ENCODE measurements at places on chromosomes 5 and 9.

- no peak for DNase-seq
These were observed 1.5 kb upstream of the RFX3 start for GRCh38 chr9:3526997-3527940.

DNA sequence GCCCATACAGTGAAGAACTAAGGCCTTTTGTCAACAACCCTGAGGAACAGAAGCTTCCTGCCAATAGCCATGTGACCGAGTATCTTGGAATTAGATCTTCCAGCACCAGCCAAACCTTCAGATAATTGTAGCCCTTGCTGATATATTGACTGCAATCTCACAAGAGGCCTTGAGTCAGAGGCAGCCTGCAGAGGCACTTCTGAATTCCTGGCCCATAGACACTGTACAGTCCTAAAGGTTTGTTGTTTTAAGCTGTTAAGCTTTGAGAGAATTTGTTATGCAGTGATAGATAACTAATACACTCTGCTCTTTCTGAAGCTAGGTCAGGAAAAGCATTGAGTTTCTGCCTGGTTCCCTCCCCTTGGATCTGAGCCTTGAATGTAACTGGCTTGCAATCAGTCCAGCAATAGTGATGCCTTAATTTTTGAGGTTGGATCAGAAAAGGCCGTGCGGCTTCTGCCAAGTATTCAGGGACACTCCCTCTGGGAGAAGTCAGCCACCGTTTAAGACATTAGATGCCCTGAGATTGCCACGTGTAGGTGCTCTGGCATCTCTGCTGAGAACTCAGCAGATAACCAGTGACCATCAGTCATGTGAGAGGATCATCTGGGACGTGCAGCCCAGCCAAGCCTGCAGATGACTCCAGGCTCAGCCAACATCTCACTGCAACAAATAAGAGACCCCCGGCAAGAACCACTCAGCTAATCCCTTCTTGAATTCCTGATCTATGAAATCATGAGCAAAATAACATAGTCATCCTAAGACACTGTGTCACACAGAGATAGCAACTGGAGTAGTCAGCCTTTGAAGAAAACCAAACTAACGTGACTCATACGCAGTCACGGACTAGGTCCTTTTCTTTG lies 126.8 kb upstream of the STC2 start:
- peak; percentile 95 for DNase-seq

GRCh38 chr9:113632776-113633590 lies 169.5 kb downstream of the RGS3 start:
- no peak for DNase-seq

DNA sequence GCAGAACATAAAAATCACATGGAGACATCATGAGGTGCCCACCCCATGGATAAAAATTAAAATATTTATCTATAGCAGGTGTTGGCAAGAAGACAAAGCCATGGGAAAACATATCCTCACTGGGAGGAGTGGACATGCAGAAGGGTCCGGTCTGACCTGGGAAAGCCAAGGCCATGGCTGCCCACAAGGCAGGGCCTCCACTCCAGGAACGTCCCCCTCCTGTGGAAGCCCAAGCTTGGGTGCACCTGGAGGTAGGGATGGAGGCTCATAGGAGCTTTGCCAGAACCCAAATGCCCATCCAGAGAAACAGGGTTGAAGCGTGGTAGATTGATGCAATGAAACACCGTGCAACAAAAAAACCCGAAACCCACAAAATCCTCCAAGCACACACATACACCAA lies 81.4 kb upstream of the COL5A1 start:
- DNase-seq, result no peak

DNA sequence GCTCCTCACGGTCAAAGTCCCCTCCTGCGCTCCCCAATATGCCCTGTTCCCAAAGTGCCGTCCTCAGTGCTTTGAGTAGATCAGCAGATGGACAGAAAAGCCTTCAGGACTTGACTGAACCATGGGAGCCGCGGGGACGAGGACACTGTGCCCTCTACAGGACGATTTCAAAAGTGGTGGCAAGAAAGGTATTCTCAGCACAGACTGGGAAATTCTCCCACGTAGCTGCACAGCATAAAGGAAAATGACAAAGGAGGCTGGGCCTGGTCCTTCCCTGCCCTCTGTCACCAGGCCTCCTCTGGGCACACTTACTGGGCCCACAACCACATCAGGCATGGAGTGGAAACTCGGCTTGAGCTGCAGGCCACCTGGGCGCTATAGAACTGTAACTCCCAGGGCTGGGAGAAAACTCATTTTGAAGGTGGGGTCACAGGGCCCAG lies 16.7 kb upstream of the MTMR12 start:
- DNase-seq, result peak; percentile 54

- no peak for DNase-seq
These were observed 107.2 kb downstream of the TTLL11 start for GRCh38 chr9:121985792-121986494.

DNA sequence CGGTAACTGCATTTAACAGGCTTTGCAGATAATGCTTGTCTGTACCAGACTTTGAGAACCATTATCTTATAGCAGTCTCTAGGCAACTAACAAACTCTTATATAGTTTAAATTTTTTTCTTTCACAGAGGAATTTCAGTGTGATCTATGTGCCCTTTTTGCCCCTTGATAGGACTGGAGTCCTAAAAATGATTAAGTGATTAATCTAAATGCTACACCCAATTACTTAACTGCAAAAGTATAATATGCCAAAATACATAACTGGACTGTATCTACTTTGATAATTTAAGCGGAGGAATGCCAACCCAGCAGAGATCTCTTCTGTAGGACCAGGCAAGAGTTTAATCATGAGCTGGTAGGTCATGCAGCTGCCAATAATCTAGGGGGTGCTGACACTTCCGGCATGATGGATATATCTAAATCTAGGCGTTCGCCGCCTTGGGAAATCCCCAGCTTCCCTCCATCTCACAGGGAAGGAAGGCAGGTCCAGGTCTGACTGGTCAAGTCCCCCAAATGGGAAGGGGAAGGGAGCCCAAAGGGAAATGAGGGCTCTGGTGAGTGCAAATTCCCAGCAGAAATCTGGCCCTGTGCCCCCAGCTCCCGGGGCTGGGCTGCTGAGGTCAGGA lies 205.6 kb downstream of the GAPVD1 start:
- no peak for DNase-seq

DNA sequence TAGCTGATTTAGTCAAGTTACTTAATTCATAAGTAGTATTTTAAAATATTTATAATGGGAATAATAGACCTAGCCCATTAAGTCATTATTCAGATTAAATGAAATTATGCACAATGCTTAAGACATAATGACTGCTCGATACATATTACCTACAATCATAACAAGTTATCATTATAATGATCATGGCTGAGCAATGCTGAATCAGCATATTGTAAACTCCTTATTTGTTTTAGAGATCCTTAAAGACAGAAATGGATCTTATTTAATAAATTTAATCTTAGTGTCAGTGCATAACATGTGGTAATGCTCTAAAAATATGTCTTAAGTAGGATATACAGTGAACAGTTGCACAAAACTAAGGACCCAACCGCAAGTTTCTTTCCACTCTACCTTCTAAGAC lies 169.0 kb downstream of the TRPM6 start:
- DNase-seq, result no peak

- DNase-seq, result no peak
These were observed 692.4 kb upstream of the DMAC1 start for GRCh38 chr9:8492024-8492423.

GRCh38 chr5:143653256-143653655 lies 158.7 kb upstream of the HMHB1 start:
- DNase-seq, result no peak

- DNase-seq, result peak; percentile 95
These were observed 341.4 kb upstream of the ACTBL2 start for GRCh38 chr5:57824047-57824446.

GRCh38 chr5:9545992-9546851 lies at the start of gene SEMA5A:
SEMA5A (minus strand) TSS chr5:9546075; CDS start chr5:9379946, 166,129 bp downstream.
- DNase-seq, result no peak

GRCh38 chr5:176895831-176896230 lies 3.3 kb downstream of the HK3 start:
- DNase-seq, result no peak

GRCh38 chr9:111000202-111000601 lies 38.1 kb downstream of the LPAR1 start:
- no peak for DNase-seq

Data from HCT116 (cell line).